Smooth muscle cell of the pulmonary artery (primary cell): ENCODE measurements at places on chromosomes 12 and 14. TPM values are rescaled to one million over a fixed set of nuclear protein-coding genes. Genes with fewer than 3 reads are reported as not detected.

Gene C12orf56
- 0.20 and 0.40 TPM in 2 replicates for total RNA-seq

Gene LRRK2
- 5.1 and 12.3 TPM in 2 replicates for total RNA-seq

Gene DCP1B
- total RNA-seq, result 7.6 and 9.0 TPM in 2 replicates

Gene ZCCHC8
- 11.6 and 11.9 TPM in 2 replicates for total RNA-seq

Gene USP5
- total RNA-seq, result 90.6 and 117 TPM in 2 replicates

Gene PLA2G1B
- total RNA-seq, result not detected in 2 replicates
